ENCODE measurements at places on chromosomes 4 and X. TPM values are rescaled to one million over a fixed set of nuclear protein-coding genes. Genes with fewer than 3 reads are reported as not detected.

GRCh38 chrX:153443476-153444332 is 2.2 kb downstream of the TREX2 start:
- peak; percentile 1 for DNase-seq

The ABLIM2 gene
- 2.8 TPM for total RNA-seq

GRCh38 chrX:133005042-133005441 is 46.6 kb upstream of the HS6ST2 start:
- peak; percentile 3 for DNase-seq

The SYNPO2 gene
- total RNA-seq: 0.13 TPM

DNA sequence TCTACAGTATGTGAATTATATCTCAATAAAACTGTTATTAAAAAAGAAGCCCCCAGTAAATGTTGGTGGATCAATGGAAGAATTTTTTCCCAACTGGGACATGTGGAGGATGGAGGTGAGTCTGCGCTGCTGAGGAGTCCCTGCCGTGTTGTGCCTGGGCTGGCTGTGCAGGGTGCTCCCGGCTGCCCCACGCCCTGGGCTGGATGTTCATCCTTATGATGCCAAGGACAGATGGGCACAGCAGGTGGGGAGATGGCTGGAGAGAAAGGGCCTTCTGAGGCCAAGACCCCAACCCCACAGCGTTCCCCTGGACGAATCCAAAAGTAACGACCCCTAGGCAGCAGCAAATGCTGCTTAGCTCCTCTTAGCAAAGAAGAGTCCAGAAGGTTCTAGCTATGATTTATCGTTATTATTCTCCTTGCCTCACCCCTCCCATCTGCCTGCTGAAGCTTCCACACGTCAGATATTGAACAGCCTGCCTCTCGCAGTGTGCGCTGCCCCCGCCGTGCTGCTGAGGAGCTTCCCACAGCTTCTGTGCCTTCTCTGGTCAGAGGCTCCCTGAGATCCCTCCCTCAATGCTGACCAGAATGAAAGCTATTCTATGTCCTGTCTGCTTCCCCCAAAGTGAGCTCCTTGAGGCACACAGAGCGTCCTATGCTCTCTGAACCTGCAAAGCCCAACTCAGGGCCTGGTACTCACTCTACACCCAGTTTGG is 26.5 kb downstream of the HMX1 start:
- DNase-seq: no peak

GRCh38 chrX:151384807-151385206 is 12.2 kb upstream of the VMA21 start:
- DNase-seq: no peak

DNA sequence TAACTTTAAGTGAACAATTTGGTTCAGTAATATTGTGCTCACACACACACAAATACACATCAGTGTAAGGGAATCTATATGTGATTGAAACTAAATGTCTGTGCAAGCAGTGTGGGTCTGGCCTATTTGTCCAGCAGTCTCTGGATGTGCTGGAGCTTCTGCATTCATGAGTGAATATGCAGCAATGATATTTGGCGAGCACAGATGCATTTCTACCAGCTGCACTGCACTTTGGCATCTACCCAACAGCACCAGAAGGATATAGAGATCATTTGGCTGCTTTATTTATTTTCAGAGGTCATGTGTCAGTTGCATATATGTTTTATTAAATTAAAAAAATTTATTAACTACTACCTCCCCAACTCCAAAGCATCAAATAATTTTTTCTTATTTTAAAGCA is 613.4 kb upstream of the NR3C2 start:
- no peak for DNase-seq

The TKTL1 gene
- total RNA-seq: not detected

GRCh38 chr4:156673483-156673882 is 298.1 kb downstream of the PDGFC start:
- no peak for DNase-seq
